Right kidney (tissue), 9 donors: ENCODE measurements at places on chromosomes 2 and 18.
A peak's percentile ranks its signal among the peaks of the same experiment; 100 is the strongest.

GRCh38 chr2:46315103-46315890, 18.1 kb downstream of the EPAS1 start:
- no peak for DNase-seq

GRCh38 chr2:14615760-14616159, 16.8 kb upstream of the LRATD1 start:
- no peak for DNase-seq

DNA sequence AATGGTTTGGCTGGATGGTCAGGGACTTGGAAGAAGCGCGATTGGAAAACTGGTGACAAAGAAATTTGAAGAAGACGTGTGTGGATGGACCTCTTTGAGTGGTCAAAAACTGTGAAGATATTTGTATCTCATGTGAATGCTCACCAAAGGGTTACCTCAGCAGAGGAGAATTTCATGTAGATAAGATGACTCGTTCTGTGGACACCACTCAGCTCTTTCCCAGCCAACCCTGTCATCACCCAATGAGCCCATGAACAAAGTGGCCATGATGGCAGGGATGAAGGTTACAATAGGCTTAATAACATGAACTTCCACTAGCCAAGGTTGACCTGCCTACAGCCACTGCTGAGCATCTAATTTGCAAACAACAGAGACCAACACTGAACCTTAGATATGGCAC, 248.3 kb downstream of the KCNE4 start:
- no peak for DNase-seq

GRCh38 chr2:160358046-160358445, 135.6 kb downstream of the RBMS1 start:
- DNase-seq = no peak

- no peak for DNase-seq
Observed at GRCh38 chr2:7988440-7988839, 693.4 kb upstream of the ID2 start.

GRCh38 chr2:41775366-41776025, 272.3 kb upstream of the PKDCC start:
- DNase-seq = no peak

- no peak for DNase-seq
Observed at GRCh38 chr2:58140508-58141072, 94.0 kb downstream of the VRK2 start.

DNA sequence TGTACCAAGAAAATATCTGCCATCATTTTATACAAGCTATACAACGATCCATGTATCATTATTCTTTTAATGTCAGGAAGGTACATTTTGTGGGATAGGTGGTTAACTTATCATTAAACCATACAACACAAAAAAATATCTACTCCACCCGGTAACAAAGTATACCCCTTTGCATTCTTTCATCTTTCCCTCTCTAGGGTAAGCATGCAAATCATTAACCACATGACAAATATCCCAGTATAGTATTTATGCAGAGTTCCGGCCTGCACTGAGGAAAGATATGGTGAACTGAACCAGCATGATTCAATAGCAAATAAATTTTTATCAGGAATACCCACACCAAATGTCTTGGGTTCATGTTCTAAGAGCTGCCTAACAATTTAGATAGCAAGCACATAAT, 22.5 kb upstream of the SULT1C2 start:
- no peak for DNase-seq

DNA sequence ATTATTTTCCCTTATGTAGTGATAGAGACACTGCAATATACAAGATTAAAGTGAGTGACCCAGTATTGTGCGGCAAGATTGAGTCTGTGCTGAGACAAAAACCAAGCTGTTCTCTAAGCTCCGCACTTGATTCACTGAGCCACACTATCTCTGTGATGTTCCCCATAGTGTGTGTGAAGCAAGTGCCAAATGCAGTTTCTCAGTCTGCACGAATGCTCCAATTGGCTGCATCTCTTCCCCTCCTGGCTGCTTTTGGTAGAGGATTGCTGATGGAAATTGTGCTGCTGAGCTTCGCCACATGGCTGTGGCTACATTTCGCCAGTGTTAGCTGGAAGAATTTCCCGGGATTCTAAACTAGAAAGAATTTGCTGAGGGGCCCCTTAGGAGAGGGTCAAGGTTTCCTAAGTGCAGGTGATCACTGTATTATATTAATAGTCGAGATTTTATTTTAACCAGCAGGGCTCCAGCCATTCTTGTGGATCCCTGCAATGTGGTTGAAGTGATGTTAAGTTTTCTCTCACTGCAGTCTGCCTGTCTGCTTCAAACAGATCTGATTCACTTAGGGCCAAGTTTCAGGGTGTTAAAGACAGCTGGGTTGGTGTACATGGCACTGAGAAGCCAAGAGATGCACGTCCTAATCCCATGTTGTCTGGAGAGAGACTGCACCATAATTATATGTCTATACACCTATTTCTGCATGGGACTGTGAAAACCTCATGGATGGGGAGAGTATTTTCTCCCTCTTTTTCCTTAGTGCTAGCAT, 317.2 kb downstream of the DCC start:
- no peak for DNase-seq

DNA sequence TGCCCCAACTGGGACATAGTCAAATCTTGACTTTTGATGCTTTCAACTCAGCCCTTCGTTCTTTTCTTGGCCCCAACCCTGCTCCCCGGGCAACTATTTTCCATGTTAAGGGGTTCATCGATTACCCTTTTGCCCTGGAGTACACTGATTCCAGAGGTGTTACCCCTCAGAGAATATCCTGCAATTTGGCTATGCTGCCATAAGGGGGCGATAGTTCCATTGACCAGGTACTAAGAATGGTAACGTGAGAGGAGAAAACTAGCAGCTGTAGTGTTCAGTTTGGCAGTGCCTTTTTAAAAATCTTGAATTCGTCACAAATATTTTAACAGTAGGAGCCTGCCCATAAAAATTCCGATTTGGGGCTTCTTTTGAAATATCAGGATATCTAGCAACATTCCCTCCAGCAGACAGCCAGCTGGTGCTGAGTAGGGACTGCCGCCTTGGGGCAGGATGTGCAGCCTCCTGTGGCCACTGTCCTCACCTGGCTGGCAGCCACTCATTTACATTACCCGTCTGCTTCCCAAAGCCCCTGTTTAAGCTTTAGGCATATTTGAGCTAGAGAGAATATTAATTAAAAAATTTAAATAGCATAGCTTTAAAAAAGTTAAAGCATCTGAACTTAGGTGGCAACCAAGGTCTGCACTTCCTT, 146.3 kb upstream of the SKOR2 start:
- no peak for DNase-seq

DNA sequence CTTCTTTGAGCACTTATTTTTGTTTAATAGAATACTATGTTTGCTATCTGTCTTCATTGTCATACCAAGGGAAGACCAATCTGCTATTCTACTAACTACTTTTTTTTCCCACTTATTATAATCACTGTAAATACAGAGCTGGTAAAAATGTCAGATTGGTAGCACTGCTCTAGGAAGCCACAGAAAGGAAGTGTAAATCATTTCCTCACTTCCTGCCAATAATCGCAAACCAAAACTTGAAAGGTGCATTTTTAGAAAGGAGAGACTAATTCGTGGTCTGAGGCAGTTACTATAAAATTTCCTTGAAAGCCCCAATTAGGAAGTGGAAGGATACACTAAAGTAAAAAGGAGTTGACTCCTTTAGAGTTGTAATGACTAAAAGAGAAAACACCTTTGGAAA, 13.9 kb upstream of the THSD7B start:
- no peak for DNase-seq

DNA sequence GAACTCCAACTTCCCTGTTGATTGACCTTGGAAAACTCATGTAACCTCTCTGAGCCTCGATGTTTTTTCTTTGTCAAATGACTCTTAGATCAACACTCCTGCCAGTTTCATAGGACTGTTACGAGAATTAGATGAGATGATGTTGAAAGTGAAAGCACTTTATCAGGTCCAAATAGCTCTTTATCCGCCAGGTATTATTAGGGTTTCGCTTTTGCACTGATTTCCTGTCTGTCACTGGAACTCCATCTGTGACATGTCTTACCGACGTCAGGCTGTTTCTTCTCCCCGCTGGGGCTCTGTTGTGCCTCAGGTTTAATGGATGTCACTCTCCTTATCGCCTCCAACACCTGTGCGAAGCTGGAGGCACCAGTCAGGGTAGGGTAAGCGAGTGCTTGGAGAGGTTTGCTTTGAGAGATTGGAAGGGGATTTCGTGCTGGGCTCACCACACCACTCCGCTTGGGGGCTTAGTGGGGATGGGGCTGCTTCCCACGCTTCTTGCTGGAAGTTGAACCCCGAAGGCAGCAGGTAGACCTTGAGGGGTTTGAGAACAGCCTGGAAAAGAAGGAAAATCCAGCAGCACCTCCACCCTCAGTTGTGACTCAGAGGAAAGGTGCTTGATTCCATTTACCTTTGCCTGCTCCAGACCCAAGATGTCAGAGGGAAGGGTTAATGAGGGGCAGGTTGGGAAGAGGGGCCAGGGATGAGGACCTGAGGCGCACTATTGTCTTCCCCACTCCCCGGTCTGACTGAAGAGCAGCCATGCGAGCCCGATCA, 4.3 kb downstream of the GAD1 start:
- peak; percentile 23 for DNase-seq

- no peak for DNase-seq
Observed at GRCh38 chr2:27184115-27184514, 27.7 kb upstream of the ATRAID start.

DNA sequence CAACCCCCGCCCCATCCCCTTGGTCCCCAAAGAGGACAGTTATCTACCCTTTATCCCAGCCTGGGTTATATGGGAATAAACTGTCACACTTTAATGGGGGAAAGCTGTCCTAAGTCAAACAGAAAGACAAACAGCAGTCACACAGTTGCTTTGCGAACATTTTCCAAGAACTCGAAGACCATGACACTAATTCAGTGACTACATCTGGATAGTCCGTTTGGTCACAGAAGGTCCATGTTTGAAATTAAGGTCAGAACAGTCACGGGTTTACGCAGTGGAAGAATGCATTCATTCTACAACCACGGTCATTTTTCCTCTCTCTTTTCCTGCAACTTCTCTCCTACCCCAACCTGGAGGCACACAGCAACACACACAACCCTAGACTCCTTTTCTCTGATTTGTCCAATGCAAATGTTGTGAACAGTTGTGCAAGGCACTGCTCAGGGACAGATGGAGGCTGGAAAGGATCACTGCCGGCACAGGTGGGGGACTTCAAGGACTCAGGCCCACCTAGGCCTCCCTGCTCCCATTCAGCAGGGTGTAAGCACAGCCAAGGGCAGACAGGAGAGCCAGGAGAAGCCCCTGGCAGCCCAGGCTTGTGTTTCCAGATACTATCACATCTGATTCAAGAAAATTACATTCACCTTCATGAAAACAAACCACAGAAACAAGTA, 39.9 kb downstream of the ZNF516 start:
- no peak for DNase-seq

DNA sequence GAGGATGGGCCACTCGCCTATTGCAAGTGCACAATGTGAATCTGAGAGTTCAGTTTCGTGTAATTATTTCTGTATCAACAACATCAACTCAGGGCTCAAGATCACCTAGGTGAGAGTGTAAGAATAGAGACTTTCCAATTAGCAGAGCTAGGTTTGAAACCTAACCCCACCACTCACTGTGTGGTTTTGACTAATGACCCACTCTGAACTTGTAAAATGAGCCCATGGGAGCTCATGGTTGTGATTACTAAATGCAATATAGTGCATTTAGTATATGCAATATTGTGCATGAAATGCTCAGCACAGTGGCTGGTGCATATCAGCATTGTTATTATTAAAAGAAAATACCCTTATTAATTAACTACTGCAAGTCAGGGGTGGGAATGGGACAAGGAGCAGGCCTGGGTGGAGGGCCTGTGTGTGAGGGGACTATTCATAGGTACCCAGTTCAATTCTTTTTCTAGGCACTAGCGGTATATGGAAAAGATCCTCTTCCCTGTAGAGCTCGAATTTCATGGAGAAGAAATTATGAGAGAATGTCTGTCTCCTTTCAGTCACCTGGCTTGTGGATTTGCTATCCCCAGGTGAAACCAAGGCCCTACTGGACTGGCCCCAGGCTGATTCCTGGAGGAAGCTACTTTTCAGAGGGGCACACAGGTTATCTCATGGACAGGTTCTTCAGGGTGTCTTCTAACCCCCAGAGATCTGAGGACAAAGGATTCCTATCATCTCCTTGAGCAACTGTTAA, 169.5 kb downstream of the GFPT1 start:
- no peak for DNase-seq

DNA sequence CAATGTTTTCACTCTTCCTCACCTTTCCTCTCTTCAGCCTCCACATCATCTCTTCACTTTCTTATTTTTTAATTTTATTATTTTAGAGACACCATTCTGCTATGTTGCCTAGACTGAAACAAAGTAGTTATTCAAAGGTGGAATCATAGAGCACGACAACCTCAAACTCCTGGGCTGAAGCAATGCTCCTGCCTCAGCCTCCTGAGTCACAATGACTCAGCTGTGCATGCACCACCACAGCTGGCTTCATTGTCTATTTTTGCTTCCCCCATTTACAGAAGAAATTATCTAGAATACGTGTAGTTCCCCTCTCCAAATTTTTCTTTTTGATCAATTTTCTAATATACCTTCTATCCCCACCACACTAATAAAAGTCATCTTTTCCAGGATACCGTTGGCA, 911.5 kb upstream of the SOX11 start:
- no peak for DNase-seq

DNA sequence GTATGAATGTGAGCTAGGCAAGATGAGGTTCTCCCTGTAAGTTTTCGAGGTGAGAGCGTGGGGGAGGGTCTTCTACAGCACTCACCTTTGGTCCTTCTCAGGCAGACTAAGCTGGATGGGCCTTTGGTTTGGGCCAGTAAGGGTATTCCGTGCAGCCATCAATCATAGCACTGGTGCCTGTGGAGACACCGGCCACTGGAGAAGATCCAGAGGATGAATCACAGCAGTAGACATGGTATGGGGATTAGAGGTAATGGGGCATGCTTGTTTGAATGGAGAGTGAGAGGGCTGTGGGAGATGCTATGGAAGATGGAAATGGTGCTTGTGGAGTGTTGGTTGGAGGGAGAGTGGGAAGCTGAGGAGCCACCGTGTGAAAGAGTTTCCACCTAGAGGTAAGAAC, 16.1 kb downstream of the MAPRE3 start:
- DNase-seq = no peak

DNA sequence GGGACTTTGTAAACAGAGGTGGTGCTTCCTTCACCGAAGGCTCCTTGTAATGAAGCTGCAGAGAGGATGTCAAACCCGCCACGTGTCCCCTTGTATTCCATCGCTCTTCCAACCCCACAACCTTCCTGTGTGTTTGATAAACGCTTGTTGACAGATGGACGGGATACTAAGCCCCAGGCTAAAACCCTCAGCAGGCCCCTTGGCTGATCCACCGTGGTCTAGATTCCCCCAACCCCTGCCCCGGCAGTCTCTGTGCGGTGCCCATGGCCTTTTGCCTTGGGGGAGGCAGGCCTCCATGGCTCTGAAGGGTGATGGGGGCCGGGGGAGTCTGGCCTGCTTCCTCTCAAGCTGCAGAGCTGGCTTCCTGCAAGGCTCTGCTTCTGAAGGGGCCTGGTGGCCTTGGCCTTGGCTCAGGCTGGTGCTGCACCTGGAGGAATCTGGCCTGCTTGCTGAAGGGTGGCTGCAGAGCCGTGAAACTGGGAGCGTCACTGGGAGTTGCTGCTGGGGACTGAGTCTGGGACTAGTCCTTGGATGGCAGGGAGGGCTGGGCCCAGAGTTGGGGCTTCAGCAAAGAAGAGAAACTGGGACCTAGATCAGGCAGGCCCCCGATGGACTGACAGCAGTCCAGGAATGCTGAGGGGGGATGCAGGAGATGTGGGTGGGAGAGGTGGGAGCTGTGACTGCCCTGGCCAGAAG, 9.6 kb upstream of the NTSR2 start:
- DNase-seq = no peak
